ENCODE measurements at places on chromosomes 6 and 20.
A peak's percentile ranks its signal among the peaks of the same experiment; 100 is the strongest.

- no peak for DNase-seq
Observed at GRCh38 chr6:165929607-165930006, 238.0 kb downstream of the TBXT start.

- DNase-seq, result no peak
Observed at GRCh38 chr20:38241201-38241600, 19.3 kb downstream of the KIAA1755 start.

GRCh38 chr20:24608926-24609667 is 139.7 kb downstream of the SYNDIG1 start:
- peak; percentile 54 for DNase-seq

DNA sequence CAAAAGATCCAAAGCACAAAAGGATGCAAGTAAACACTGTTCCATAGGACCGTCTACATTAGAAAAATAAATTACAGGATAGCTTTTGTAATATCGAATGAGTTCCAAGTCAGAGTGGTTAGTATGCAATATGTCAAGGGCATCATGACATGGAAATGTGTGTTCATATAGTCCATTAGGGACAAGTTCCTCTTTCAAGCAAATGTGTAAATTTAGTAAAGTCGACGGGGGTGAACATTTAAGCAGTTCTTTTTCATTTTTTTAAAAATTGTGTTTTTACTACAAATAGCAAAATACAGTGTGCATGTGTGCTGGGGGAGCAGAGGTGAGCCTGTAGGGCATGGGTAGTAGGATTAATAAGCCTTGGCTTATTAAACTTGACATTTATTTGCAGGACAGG is 359.0 kb downstream of the ESR1 start:
- no peak for DNase-seq

- peak; percentile 42 for DNase-seq
Observed at GRCh38 chr20:43537921-43538877, 20.6 kb upstream of the SGK2 start.

GRCh38 chr20:20333866-20334265 is 34.0 kb upstream of the INSM1 start:
- no peak for DNase-seq

DNA sequence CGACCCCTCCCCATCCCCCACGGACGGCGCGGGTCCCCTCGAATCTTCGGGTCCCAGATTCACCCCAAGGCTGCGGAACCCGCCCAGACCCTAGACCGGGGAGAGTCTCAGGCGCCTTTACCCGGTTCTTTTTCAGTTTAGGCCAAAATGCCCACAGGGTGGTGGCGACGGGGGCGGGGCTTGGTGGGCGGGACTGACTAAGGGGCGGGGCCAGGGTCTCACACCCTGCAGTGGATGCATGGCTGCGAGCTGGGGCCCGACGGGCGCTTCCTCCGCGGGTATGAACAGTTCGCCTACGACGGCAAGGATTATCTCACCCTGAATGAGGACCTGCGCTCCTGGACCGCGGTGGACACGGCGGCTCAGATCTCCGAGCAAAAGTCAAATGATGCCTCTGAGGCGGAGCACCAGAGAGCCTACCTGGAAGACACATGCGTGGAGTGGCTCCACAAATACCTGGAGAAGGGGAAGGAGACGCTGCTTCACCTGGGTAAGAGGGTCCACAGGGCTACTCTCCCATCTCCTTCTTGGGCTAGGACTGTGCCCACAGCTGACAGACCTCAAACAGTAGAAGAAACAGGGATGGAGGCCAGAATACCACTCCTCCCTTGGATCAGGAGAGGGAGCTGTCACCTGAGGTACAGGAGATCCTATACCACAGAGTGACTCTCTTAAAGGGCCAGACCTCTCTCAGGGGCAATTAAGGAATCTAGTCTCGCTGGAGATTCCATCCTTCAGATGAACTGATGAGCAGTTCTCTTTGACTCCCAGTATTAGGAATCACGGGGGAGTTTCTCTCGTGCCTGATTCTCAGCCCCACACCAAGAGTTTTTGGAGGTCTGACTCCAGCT is 942 bp downstream of the HLA-E start:
- no peak for DNase-seq

GRCh38 chr20:61332016-61332975 is 80.2 kb downstream of the CDH4 start:
- DNase-seq, result no peak
